Urinary bladder (tissue), 4 donors: ENCODE measurements at places on chromosomes 6 and 20. TPM values are rescaled to one million over a fixed set of nuclear protein-coding genes. Genes with fewer than 3 reads are reported as not detected.

- no peak for DNase-seq
These were observed 49.7 kb upstream of the STK35 start for GRCh38 chr20:2051946-2052345.

DNA sequence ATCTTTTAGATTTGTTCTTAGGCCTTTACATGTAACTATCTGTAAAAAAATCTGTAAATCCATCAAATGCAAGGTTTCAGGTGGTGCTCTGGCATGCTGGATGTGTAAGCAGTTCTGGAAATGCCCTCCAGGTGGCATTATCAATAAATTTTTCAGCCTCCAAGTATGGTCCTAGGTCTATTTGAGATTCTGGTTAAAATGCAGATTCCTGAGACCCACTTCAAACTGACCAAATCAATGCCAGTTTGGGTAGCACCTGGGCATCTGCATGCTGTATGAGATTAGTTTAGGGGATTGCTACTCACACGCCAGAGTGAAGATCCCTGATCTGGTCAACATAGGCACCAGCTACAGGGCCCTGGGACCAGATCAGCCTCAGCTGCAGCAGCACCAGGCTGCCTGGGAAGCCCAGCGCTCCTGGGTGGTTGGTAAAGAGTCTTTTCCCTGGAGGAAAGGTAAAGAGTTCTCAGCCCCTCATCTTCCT lies 507.3 kb upstream of the CITED2 start:
- no peak for DNase-seq

DNA sequence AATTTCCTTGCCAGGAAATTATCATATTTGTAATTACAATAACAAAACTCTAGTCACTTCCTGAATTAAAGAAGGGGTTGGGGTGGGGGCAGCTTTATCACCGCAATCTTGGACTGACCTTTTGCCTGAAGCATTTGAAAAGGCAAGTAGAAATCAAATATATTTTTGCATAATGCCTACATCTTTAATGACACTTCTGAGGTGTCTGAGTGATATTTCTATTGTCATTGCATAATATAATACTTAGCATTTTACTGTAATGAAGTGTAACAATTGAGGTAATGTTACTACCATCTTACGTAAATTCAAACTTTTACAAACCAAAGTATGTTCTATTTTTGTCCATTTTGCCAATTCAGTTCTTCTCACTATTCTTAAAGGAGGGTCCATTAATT lies 65.2 kb downstream of the SYNE1 start:
- DNase-seq: no peak

DNA sequence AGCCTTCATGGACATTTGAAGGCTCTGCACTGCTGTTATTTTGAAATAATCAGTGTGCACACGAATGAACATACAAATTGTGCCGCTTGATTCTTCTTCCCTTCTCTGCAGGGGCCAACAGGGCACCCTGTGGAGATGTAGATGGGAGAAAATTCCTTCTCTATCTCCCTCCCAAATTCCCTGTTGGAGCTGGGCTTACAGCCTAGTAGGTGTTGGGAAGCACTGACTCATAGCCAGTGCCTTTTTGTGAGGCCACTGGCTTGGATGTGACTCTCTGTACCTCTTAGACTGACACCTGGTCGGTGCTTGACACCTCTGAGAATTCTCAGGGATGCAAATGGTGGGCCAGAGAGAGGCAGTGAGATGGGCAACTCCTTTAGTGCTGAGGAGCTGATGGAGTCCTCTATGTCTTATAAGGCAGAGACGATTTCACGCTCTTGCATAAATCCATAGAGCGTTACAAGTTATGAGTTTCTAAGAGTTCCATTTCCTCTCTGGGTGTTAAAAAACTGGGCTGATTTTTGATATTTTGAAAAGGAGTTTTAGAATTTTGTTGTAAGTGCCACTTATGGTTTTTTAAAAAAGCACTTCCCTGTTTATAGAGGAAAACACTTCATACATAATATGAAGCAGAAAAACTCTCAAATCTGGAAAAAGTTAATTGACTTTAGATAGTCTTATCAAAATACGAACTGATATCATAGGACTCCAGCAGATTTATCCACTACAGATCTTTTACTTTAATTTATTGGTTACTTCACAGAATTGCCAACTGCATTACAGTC lies 89.8 kb upstream of the MAP3K7 start:
- peak; percentile 8 for DNase-seq

GRCh38 chr20:15637950-15638754 lies 935.1 kb downstream of the KIF16B start:
- DNase-seq: no peak

GRCh38 chr6:19721766-19722377 lies 115.3 kb upstream of the ID4 start:
- no peak for DNase-seq

The MYCT1 gene
- polyA plus RNA-seq: 10.6 TPM

The TMEM63B gene
- 20.0 TPM for polyA plus RNA-seq

The SLC22A23 gene
- polyA plus RNA-seq: 4.9 TPM
